BJ (cell line): ENCODE measurements at places on chromosomes 16 and 17.

- no peak for DNase-seq
Observed at GRCh38 chr17:48809182-48809581, 7.8 kb downstream of the TTLL6 start.

- no peak for DNase-seq
Observed at GRCh38 chr17:71933306-71933705, 187.5 kb upstream of the SOX9 start.

GRCh38 chr16:89658221-89658879 lies 714 bp downstream of the SPATA33 start:
- no peak for DNase-seq

- no peak for DNase-seq
Observed at GRCh38 chr17:10631701-10632100, 25.4 kb downstream of the MYH3 start.

DNA sequence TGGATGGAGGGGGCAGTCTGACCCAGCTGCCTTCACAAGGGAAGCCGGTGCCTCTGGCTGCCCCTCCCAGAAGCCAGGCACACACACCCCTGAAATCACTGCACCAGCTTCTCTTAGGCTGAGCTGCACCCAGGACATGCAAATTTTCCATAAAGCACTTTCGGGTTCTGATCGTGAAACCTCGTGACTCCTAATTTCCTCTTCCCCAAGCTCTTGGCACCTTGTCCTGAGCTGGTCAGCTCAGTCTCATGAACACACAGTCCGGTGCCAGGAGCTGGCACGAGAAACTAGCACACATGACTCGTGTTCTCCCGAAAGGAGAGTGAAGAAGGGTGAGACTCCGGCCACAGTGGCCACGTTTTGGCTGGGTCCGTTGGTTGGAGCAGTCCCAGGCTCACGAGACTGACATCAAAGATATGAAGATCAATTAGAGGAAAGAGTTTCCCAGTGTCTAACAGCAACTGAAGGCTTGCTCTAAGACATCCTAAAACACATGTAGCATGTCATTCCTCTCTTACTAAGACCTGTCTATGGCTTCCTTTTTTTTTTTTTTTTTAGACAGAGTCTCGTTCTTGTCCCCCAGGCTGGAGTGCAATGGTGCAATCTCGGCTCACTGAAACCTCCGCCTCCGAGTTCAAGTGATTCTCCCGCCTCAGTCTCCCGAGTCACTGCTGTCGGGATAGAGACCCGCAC lies 9.2 kb upstream of the ABR start:
- no peak for DNase-seq

DNA sequence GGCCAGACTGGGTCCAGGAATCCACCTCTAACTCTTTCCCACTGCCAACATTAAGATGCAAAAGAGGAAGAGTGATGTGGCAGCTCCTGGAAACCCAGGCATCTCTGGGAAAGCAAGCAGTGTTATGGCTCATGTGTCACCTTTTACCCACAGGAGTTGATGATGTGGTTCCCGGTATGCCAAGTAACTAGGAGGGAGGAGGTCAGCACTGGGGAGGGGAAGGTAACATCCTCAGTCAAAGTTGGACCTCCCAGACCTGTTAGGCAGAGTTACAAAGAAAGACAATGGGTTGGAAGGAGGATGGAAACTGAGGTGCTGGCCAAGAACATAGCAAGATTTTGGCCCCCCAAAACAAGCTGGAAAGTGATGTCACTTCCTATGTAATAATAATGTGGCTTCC lies 11.4 kb downstream of the KRABD2 start:
- no peak for DNase-seq

DNA sequence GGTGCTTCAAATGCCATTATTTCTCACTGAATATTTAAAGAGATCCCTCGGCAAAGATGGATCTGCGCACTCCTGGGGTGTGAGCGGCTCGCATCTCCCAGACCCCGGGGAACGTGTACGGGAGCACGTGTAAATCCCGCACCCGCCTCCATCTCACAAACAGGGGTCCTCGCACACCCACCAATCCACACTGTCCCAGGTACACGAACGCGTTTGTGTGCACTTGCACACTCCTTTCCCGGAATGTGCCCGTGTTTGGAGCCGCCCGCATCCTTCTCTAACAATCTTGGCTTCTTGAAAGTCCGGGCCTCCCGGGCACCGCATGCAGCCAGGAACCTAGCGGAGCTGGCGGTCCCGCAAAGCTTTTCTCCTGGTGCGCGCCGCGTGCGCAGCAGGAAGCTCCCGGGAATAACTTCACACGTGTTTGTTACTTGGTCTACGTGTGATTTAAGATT lies 2.5 kb upstream of the SALL1 start:
- DNase-seq, result no peak

- no peak for DNase-seq
Observed at GRCh38 chr16:85986931-85987749, 88.2 kb downstream of the IRF8 start.

DNA sequence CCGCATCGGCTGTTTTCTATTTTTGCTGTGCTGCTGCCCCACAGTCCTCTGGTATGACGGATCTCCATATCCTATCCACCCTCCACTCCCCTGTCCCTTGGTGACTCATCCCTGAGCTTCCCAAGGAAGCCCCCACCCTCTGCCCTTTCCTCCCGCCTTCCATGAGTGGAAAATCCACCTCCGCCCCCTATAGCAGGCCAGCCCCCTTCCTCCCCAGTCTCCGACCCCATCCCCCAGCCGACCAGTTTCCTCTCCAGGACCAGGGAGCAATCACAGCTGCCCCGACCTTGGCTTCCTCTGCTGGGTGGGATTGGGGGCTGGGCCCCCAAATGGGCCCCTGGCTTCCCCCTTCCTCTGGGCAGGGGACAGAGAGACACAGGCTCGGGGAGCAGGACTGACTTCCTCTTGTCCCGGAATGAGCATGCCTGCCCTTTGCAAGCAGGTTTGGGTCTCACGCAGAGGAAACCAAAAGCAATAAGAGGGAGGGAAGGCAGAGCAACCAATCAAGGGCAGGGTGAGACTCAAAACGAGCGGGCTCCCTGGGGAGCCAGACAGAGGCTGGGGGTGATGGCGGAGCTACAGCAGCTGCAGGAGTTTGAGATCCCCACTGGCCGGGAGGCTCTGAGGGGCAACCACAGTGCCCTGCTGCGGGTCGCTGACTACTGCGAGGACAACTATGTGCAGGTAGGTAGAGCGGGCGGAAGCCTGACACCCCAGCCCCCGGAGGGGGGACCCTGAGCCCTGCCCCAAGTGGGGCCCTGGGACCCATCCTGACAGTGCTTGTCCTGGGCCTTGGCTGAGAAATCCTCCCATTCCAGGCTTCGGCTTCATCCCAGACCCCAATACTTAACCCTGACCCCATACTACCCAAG lies at the start of the genes ABI3 and GNGT2:
Gene ABI3 (plus strand): TSS at position 550 of the 872 bp plus-strand sequence. CDS start 18 bp downstream, at position 568.
Gene GNGT2 (minus strand): TSS at position 417 of the 872 bp plus-strand sequence. CDS start 3,152 bp downstream, outside the sequence.
- DNase-seq, result no peak

GRCh38 chr16:62036101-62036801 lies at the start of gene CDH8:
CDH8 (minus strand) TSS chr16:62036438; CDS start chr16:62021403, 15,035 bp downstream.
- DNase-seq, result no peak

- no peak for DNase-seq
Observed at GRCh38 chr17:35372846-35373533, 431 bp downstream of the SLFN11 start.

GRCh38 chr16:1812732-1813163 lies 13.9 kb downstream of the HAGH start:
- no peak for DNase-seq

DNA sequence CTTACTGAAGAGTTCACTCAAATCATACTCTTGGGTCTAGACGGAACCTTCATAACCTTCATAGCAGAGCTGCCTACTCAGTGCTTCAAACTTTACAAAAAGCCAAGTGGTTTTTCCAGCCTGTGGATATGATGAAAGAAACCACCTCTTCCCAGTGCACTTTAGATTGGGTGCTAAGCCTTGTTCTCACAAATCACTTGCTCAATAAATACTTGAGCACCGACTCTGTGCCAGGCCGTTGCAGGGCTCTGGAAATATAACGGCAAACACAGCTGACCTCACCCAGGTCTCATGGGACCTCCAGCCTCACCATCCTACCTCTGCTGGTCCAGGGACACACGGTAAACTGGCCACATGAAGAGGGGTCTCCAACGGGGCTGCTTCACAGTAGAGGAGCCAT lies 35.7 kb downstream of the CDRT4 start:
- no peak for DNase-seq

- DNase-seq, result no peak
Observed at GRCh38 chr17:78956254-78956653, 23.5 kb downstream of the LGALS3BP start.

GRCh38 chr17:27553019-27553511 lies 77.9 kb upstream of the LGALS9 start:
- no peak for DNase-seq

DNA sequence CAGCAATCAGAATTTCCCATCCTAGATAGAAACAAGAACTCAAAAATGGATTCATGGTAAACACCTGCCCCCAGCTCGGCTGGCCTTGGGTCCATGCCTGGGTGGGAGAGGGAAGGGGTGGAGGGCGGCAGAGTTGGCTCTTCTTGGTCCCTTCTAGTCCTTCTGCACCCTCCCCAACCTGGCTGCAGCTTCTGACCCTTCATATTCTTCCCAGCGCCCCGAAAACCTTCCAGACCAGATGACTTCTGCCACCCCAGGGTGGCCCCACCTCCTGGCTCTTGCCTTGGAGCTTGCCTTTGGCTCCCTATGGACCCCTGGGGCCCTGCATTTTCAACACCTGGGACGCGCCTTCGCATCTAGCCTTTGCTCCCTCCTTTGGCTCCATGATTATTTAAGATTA lies 5.4 kb upstream of the GJD3 start:
- DNase-seq, result no peak

- DNase-seq, result no peak
Observed at GRCh38 chr16:62254847-62255246, 218.6 kb upstream of the CDH8 start.

DNA sequence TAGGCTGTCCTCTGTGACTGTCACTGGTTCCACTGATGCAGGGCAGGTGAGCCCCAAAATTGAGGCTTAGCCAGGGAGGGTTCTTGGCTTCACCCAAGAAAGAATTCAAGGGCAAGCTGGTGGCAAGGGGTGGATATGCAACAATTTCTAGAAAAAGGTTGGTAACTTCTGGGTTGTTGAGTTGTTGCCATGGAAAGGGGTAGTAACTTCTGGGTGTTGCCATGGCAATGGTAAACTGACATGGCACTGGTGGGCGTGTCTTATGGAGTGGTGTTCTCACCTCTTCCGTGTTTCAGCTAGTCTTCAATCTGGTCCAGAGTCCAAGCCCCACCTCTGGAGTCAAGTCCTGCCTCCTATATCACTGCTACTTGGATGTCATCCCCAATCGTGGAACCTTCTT lies 9.5 kb upstream of the GUCY2D start:
- no peak for DNase-seq

DNA sequence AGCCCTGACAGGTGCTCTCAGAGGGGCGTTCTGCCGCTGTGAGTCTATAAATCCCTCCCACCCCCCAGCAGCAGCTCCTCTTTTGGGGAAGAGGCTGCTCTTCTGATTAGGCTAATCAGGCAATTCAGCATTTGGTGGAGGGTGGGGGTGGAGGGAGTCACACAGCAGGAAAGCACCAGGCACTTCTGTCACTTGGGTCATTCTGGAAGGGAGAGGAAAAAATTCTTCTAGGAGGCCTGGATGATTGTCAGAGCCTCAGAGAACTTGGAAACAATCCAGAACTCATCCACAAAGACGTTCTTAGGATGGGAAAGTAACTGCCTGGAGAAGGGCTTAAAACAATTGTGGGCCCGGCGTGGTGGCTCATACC lies 7.3 kb upstream of the SSTR2 start:
- DNase-seq, result no peak

DNA sequence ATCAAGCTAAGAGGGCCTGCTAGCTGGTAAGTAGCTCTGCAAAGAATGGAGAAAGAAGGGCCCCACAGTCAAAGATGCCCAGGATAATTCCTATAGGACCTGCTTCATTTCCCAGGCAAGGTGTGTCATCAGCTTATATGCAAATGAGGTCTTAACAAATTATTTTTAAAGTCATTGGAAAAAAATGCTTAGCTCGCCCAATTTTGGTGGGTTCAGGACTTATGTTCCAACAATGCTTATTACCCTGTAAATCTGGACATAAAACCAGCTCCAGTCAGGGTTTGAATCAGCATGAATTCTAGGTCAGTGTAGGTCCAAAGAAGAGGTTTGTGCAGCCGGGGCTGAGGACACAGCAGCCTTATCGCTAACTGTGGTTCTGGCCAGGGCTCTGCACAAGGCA lies 25.4 kb downstream of the ACLY start:
- no peak for DNase-seq

DNA sequence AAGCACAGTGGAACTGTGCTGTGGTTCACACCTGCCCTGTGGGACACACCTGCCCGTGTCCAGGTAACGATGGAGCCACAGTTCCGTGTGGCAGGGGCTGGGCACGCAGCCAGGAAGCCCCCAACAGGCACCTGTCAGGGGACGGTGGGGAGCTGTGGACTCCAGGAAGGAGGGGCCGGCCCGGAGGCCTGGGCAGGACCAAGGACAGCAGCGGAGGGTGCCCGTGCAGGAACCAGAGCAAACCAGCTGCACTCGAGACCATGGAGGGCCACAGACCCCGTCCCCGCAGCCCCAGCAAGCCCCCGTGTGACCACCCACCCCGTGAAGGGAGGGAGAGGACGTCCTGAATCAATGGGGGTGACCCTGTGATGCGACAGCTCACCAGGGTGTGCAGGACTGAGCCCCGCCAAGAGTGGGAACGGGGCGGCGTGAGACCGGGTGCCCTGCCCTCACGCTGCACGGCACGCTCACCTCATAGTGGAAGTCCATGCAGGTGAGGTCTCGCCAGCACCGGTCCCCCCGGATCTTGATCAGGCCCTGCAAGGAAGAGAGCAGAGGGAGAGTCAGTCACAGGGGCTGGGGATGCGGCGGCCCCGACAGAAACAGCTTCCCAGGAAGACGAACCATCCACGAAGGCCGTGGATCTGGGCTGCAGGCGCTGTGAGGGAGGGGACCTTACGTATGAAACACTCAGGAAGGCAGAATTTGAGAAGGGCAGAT lies 78.1 kb downstream of the LMF1 start:
- no peak for DNase-seq

DNA sequence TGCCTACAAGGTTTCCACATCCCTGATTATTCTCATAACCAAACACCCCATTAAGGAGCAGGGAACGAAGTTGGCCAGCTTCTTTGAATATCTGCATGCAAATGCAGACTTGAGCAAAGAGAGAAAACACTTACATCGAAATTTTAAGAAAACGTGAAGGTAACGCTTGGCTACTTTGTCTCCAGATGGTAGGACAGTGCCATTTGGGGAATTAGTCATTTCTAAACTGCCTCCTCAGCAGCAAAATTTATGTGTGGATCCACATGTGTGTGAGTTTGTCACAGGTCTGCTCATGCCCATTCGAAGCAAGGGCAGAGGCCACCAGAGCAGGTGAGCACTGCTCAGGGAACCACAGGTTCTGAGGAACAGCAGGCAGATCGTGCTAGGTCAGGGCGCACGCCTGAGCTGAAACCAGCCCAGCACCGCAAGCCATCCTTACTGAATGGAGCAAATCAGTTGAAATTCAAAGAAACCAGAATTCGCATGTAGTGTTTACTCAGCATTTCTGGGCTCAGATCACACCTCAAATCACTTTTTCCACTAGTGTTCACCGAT lies 80.1 kb downstream of the SOCS1 start:
- DNase-seq, result no peak

DNA sequence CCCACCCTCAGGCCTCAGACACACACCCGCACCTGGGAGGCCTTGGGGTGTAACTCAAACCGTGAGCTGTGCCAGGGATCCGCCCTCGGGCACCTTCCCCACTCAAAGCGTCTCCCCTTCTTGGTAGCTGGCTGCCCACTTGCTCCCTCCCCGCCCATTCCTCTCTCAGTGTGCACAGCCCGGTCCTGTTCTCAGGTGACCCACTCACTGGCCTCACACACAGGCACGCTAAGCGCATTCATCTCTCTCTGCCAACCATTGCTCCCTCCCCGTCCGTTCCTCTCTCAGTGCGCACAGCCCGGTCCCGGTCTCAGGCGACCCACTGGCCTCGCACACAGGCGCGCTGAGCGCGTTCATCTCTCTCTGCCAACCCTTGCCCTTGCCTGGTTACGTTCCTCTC lies 20.8 kb downstream of the WDR45B start:
- no peak for DNase-seq
